ENCODE measurements at places on chromosomes 5 and 9. TPM values are rescaled to one million over a fixed set of nuclear protein-coding genes. Genes with fewer than 3 reads are reported as not detected.

PCDHB4 gene
- 0.12 TPM for total RNA-seq

GRIA1 gene
- 0.44 TPM for total RNA-seq

SPINK1 gene
- total RNA-seq: 0.33 TPM

SHISAL2B gene
- total RNA-seq: not detected

FBXW2 gene
- 36.2 TPM for total RNA-seq

KIF24 gene
- total RNA-seq: 5.2 TPM

C9orf153 gene
- total RNA-seq: 0.25 TPM

GPX3 gene
- total RNA-seq: 1.7 TPM

ALDOB gene
- total RNA-seq: 0.12 TPM

SLCO6A1 gene
- total RNA-seq: not detected

SPATA31A6 gene
- total RNA-seq: not detected

STX17 gene
- 20.7 TPM for total RNA-seq

HMCN2 gene
- total RNA-seq: under 0.01 TPM

CCNI2 gene
- not detected for total RNA-seq

FOXD4L6 gene
- total RNA-seq: 0.11 TPM

CCDC192 gene
- not detected for total RNA-seq

STOM gene
- 118 TPM for total RNA-seq

PCDHA9 gene
- total RNA-seq: 0.11 TPM

NUTM2G gene
- not detected for total RNA-seq

JAKMIP2 gene
- 10.8 TPM for total RNA-seq

PCDHB7 gene
- 0.11 TPM for total RNA-seq

ARID3C gene
- total RNA-seq: 0.22 TPM

FCHO2 gene
- total RNA-seq: 13.9 TPM

C5orf58 gene
- total RNA-seq: not detected

NDUFB6 gene
- total RNA-seq: 70.8 TPM

HTR1A gene
- total RNA-seq: not detected

SHOC1 gene
- total RNA-seq: not detected

LCN10 gene
- total RNA-seq: not detected

CARD6 gene
- total RNA-seq: 5.9 TPM

TEX48 gene
- not detected for total RNA-seq

MAMDC4 gene
- total RNA-seq: 3.1 TPM

NSUN2 gene
- total RNA-seq: 55.5 TPM

TAL2 gene
- total RNA-seq: 0.12 TPM

MED22 gene
- 21.7 TPM for total RNA-seq

GABRA1 gene
- not detected for total RNA-seq

MYMK gene
- not detected for total RNA-seq

SLC36A2 gene
- not detected for total RNA-seq

Measured in uterine smooth muscle cell (primary cell).